ENCODE measurements at places on chromosomes 11 and 22.

GRCh38 chr11:77172666-77172982 lies 44.6 kb downstream of the MYO7A start:
- no peak overlapping the region for H3K4me3 ChIP-seq
- no peaks in the 10 kb centered on the region for H3K27me3 ChIP-seq
- no peaks in the 10 kb centered on the region for H3K36me3 ChIP-seq
- DNase-seq: no peak

GRCh38 chr11:100789500-100789899 lies 102.4 kb downstream of the ARHGAP42 start:
- DNase-seq: no peak
- H3K27me3 ChIP-seq: no peaks in the 10 kb centered on the region
- H3K36me3 ChIP-seq: no peaks in the 10 kb centered on the region
- H3K4me1 ChIP-seq: peaks cover 4% of the 10 kb centered on the region
- H3K4me3 ChIP-seq: no peak overlapping the region

GRCh38 chr11:76119032-76119431 lies 87.3 kb downstream of the WNT11 start:
- peaks cover 50% of the 10 kb centered on the region for H3K4me1 ChIP-seq
- H3K36me3 ChIP-seq: no peaks in the 10 kb centered on the region
- H3K4me3 ChIP-seq: no peak overlapping the region
- H3K27me3 ChIP-seq: no peaks in the 10 kb centered on the region
- no peak for DNase-seq
- H3K27ac ChIP-seq: no peak overlapping the region

GRCh38 chr11:113474362-113475159 lies 637 bp downstream of the DRD2 start:
- no peaks in the 10 kb centered on the region for H3K27me3 ChIP-seq
- no peaks in the 10 kb centered on the region for H3K36me3 ChIP-seq
- no peak overlapping the region for H3K27ac ChIP-seq
- H3K4me1 ChIP-seq: peaks cover 8% of the 10 kb centered on the region

DNA sequence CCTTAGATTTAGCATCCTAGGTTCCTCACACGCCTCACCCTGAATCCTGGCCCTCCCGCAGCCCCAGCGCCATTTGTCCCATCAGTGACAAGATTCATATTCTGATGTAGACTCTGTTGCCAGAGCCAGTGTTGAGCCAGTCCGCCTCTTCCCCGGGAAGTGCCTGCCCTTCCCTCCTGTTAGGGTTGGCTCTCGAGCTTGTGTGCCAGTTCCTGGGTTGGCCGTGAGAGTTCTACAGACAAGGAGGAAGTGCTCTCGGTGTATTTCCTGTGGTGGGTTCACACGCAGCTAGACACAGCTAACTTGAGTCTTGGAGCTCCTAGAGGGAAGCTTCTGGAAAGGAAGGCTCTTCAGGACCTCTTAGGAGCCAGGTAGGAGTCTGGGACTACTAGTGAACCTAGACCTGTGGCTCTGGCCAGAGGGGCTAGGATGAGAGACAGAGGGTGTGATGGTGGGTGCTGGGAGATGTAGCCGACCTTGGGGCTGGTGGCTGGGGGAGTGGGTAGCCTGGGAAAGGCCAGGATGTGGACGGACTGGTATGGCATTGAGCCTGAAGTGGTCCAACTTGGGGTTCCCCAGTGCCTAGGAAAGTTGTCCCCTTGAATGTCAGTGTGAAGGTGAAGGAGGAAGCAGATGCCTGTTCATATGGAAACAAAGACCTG lies at the start of gene IL18BP:
IL18BP (plus strand) TSS at position 261 of the 662 bp plus-strand sequence. CDS start 1,076 bp downstream, outside the sequence.
- peak; percentile 70 for DNase-seq
- H3K4me1 ChIP-seq: peaks cover 8% of the 10 kb centered on the region
- H3K27ac ChIP-seq: peak within 1 kb of the TSS; percentile 65
- H3K36me3 ChIP-seq: peaks cover 10% of the 10 kb centered on the region

DNA sequence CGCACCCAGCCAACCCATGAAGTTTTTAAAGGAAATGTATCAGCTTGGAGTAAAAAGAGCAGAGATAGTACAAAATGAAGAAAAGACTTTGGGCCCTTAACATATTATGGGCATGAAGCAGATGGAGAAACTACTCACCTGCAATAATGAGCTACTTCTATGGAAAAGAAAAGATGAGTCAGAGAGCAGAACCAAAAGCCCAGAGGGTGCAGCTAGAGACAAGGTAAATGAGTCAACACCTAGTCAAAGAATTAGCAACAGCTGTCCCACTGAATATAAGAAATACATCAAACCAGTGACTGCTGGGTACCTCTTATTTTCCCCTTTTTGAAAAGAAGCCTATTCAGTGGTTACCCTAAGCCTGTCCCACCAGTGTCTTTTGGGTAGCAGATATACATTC lies 61.8 kb downstream of the RPL27A start:
- H3K27ac ChIP-seq: no peak overlapping the region
- no peak overlapping the region for H3K4me3 ChIP-seq
- no peak for DNase-seq
- no peaks in the 10 kb centered on the region for H3K4me1 ChIP-seq
- no peaks in the 10 kb centered on the region for H3K36me3 ChIP-seq

- H3K27me3 ChIP-seq: no peaks in the 10 kb centered on the region
- DNase-seq: no peak
- H3K27ac ChIP-seq: no peak overlapping the region
- H3K36me3 ChIP-seq: no peaks in the 10 kb centered on the region
These were observed 19.3 kb upstream of the CKAP5 start for GRCh38 chr11:46865340-46865739.

DNA sequence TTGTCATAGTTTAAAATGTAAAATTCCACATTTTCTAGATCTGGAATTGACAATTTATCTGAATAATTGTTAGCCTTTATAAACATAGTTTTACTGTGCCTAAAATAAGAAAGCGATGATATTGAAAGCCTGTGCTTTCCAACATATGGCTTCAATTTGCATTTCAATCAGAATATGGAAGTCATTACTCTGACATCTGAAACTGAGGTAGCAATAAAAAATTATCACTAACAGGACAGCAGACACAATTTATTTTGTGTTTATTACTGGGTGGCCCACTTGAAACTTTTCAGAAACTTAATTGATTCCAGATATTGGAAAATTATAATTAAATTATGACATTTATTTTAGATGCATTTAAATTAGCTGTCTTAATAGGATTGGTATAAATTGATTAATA lies 78.5 kb downstream of the TMEM135 start:
- H3K4me1 ChIP-seq: no peaks in the 10 kb centered on the region
- H3K4me3 ChIP-seq: no peak overlapping the region
- H3K27ac ChIP-seq: no peak overlapping the region

DNA sequence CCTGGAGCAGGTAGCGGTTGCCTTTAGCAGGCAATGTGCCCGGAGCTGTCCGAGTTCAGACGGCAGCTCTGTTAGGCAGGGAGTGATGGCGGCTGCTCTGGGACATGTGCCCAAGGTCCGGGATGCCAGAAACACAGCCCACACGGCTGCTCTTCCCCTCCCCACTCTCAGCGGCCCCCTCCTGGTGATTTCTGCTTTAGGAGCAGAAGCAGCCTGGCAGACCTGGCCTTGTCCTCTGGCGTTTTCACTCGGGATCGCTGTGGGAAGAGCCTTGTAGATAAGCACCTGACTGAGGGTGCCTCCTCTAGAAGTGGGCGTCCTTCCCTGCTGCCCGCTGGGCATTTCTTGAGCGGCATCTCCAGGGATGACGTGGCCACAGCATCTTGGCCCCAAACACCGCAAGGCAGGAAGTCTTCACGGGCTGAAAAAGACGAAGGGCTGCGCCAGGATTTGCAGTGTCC lies 392.2 kb downstream of the TBC1D22A start:
- H3K4me1 ChIP-seq: peaks cover 12% of the 10 kb centered on the region
- DNase-seq: no peak
- H3K27me3 ChIP-seq: no peaks in the 10 kb centered on the region
- H3K27ac ChIP-seq: no peak overlapping the region
- peak overlapping the region; percentile 41 for H3K4me3 ChIP-seq

- no peak overlapping the region for H3K27ac ChIP-seq
- no peak for DNase-seq
- H3K36me3 ChIP-seq: peaks cover 33% of the 10 kb centered on the region
- H3K4me1 ChIP-seq: no peaks in the 10 kb centered on the region
These were observed 23.1 kb downstream of the TTLL1 start for GRCh38 chr22:43066134-43066533.
